ENCODE measurements at places on chromosomes 16 and 17.

- DNase-seq: no peak
Measured at GRCh38 chr17:81402981-81403467, 7.8 kb downstream of the BAHCC1 start.

DNA sequence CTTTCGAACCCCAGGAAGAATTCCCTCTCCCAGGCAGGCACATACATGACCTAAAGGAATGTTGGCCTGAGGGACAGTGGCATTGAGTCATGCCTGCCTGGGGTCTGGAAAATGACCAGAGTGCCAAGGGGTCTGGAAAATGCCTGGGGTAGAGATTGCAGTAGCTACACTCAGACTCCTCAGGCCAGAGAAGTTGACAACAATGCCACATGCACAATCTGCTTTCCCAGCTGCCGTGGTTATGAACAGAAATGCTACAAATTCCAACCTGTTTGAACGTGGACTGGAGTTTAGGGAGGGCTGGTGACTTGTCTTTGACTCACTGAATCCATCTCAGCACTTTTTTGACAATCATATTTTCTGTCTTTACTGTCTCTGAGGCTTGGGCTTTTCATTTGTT lies 250.0 kb downstream of the ABCC12 start:
- no peak for DNase-seq

DNA sequence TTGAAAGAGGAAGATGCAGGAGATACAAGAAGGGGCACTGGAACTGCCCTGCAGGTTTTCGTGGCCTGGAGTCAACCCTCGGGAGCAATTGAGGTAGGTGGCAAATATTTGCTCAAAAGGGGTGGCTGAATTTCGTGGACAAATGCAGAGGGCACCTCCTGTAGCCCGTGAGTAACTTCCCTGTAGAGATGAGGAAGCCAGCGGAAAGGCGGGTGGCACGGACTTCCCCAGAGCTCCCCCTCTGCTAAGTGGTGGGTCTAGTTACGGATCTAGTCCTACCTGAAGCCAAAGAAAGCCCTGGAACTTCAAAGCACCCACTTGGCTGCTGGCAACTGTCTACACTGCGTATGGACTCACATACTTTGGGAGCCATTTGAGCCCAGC lies 1.0 kb upstream of the ATP2C2 start:
- no peak for DNase-seq

- DNase-seq: no peak
Measured at GRCh38 chr17:48646183-48647102, 20.3 kb upstream of the HOXB9 start.

- no peak for DNase-seq
Measured at GRCh38 chr16:72921106-72921505, 126.8 kb downstream of the ZFHX3 start.

DNA sequence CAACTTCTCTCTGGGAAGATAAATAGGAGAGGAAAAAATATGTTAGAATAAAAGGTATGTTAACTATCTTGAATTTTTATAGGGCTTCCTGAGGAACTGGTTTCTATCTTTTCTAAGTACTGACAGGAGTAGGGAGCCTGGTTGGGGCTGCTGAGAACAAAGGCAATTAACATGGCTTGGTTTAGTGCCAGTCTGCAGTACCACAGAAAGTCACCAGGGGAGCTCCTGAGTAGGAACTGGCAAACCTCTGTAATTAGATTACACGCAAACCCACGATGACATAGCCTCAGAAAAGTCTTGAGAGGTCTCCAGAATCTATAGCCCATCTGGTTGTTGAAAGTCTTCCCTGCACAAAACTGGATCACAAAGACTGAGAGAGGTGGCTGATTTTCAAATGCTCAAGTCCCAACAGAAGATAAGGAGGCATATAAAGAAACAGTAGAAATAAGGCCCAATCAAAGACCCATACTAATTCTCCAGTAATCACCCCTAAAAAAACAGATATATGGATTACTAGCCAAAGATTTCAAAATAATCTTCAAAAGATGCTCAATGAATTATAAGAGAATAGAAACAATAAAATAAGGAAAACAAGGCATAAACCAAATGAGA lies 11.7 kb upstream of the CNTNAP4 start:
- no peak for DNase-seq

GRCh38 chr16:6375465-6376075 lies 957.1 kb upstream of the RBFOX1 start:
- DNase-seq: no peak

DNA sequence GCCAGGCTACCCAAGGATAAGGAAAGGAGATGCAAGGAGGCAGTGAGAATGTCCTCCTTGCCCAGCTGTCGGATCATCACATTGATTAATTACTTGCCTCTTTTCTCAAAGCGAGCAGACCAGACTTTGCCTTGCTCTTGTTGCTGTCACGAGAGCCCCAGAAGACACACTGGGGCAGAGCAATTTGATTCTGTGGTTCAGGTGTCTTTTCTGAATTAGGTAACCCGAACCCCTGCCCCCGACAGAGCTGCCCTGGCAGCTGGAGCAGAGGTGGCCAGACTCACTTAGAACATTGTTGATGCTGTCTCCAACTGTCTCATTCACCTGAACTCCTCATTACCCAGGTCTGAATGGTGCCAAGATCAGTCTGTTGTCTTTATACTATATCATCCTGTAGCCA lies 34.3 kb downstream of the VAT1L start:
- DNase-seq: no peak

GRCh38 chr17:58338454-58338840 lies 9.9 kb upstream of the TSPOAP1 start:
- no peak for DNase-seq

- DNase-seq: no peak
Measured at GRCh38 chr17:15942207-15942833, 2.6 kb upstream of the ADORA2B start.

DNA sequence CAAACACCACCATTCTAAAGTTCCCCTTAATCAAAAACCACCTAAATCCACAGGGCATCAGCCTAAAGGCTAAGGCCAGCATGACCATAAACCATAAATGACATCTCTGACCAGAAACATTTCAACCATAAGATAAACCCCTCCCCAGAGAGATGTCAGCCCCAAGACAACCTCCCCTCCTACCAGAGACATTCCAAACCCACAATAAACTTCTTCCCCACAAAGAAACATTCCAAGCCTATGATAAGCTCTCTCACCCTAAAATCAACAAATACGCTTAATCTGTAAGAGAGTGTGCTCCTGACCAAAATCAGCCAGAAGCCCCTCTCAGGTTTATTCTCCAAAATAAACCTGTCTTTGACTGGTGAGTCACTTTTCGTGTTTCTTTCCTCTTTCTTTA lies 54.8 kb downstream of the SLFN5 start:
- no peak for DNase-seq

GRCh38 chr17:41394254-41394996 lies 3.0 kb downstream of the KRT31 start:
- DNase-seq: no peak

DNA sequence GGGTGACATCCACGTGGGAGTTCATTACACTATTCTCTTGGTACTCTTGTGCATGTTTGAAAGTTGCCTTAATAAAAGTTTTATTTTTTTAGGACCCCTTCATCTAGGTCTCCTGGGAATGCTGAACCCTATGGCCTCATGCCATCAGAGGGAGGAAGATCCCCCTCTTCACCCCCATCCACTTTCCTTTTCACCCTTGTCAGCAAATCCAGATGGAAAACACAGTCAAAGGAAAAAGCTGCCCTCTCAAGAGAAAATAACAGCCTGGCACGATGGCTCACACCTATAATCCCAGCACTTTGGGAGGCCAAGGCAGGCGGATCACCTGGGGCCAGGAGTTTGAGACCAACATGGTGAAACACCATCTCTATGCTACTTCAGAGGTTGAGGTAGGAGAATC lies 274.2 kb downstream of the XYLT1 start:
- DNase-seq: no peak

Measured in activated CD8-positive, alpha-beta memory T cell treated with anti-CD3 and anti-CD28 coated beads for 1 hour (primary cell).